Tongue (tissue), 3 donors: ENCODE measurements at places on chromosomes 3 and 15. TPM values are rescaled to one million over a fixed set of nuclear protein-coding genes. Genes with fewer than 3 reads are reported as not detected.

CTXN2 gene
- not detected for total RNA-seq

INKA1 gene
- total RNA-seq, result 12.3 TPM

GPX1 gene
- total RNA-seq, result 60.0 TPM

ITPKA gene
- total RNA-seq, result 1.2 TPM

SCN10A gene
- not detected for total RNA-seq

TTLL13 gene
- not detected for total RNA-seq
